ENCODE measurements at places on chromosomes 16 and 17.

DNA sequence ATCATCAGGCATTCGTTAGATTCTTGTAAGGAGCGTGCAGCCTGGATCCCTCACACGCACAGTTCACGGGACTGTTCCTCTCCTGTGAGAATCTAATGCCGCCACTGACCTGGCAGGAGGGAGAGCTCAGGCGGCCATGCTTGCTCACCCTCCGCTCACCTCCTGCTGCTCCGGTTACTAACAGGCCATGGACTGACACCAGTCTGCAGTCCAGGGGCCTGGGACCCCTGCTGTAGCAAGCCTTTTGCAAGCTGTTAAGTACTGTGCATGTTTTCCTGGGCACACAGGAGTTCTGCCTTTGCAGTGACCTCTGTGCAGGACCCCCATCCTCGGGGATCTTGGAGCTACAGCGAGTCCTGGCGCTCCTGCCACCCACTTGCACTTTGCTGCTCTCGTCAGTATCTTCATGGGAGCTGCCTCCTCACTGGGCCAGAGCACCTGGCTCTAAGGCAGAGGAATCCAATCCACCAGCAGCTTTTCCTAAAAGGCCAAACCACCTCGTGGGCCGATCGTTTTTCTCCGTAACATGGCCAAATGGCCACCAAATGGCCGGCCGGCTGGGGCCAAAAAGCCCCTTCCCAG, 230.6 kb downstream of the FOXL1 start:
- DNase-seq = no peak

DNA sequence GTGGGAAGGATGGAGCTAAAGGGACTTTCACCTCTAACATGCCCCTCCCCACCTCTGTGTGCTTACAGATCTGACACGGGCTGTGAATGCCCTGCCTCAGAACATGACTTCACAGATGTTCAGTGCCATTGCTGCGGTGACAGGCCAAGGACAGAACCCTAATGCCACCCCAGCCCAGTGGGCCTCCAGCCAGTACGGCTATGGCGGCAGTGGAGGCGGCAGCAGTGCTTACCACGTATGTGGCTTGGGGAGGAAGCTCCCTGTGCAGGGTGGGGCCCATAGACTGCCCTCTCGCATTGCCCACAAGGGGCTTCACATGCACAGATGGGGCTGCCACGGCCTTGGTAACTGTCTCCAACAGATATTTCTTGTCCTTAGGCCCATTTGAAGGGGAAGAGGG, 11.4 kb downstream of the PROCA1 start:
- DNase-seq = no peak

GRCh38 chr17:9537177-9537776, 38.3 kb downstream of the STX8 start:
- no peak for DNase-seq

DNA sequence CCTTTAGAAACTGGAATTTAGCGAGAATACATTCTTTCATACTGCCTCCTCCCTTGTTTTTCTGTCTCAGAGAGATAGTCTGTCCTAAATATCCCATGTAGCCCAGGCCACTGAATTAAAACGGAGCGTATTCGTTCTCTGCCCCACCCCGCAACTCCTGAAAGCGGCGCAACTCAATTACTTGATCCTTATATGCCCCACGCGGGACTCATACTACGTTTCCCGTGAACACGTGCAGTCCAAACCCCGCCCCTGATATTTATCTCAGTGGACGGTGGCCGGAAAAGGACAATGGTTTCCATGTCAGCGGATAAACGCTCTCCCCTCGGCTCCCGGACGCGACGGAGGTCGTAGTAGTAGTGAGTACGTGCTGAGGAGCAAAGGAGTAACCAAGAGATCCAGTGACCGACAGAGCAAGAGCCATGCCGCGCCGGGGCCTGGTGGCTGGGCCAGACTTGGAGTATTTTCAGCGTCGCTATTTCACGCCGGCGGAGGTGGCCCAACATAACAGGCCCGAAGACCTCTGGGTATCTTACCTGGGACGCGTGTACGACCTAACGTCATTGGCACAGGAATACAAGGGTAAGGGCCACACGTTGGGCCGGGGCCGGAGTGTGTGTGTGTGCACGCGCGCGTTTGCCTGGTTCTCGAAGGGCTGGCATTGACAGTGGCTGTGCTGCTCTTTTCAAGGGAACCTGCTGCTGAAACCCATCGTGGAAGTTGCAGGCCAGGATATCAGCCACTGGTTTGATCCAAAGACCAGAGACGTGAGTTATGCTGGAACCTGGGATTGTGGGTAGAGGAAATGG, at the start of gene CYB5D1:
TSS of gene CYB5D1 (plus strand) at position 291 of the 809 bp plus-strand sequence. CDS start at position 423, 132 bp downstream.
- DNase-seq = peak; percentile 98

- DNase-seq = no peak
Measured at GRCh38 chr16:67767953-67768352, 38.4 kb downstream of the RANBP10 start.

- no peak for DNase-seq
Measured at GRCh38 chr17:68734187-68734900, 133.2 kb upstream of the FAM20A start.

DNA sequence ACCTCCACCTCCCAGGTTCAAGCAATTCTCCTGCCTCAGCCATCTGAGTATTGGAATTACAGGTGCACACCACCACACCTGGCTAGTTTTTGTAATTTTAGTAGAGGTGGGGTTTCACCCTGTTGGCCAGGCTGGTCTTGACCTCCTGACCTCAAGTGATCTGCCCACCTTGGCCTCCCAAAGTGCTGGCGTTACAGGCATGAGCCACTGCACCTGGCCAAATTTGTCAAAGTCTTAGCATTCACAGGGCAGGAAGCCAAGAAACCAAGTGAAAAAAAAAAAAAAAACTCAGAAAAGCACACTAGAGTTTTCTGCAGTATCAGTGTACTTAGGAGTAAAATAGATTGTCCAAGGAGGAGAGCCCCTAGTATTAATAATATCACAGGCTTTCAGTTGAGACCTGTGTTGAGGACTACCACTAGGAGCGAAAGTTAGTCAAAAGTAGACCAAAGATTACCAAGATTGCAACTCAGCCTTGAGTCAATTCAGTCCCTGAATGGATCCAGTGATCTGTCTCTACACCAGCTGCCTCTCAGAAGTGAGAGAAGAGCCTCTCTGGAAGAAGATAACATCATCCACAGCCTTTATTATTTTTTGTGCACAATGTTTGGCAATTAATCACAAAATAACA, 159.7 kb downstream of the CEP112 start:
- no peak for DNase-seq

GRCh38 chr17:50620858-50621257, 13.8 kb upstream of the ABCC3 start:
- no peak for DNase-seq

- no peak for DNase-seq
Measured at GRCh38 chr16:25013751-25014499, 1.2 kb downstream of the ARHGAP17 start.

- no peak for DNase-seq
Measured at GRCh38 chr17:15247891-15248529, 17.1 kb downstream of the PMP22 start.

DNA sequence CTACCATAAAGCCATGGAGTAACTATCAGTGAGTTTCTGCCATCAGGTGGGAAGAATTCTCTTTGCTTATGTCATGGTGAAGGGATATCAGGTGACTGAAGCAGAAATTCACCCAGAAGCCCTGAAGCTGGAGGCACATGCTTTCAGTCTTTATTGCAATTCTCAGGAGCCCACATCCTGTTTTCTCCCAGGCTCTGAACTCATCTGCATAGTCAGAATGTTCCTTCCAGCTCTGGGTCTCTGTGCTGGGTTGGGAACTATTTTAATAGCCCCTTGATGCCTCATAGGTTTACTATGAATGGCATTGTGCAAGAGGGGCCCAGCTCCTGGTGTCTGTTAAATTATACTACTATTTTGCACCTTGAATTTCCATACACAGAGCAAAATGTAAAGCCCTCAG, 198.4 kb upstream of the SOX9 start:
- DNase-seq = no peak

GRCh38 chr17:80761110-80761871, 216.7 kb downstream of the RPTOR start:
- no peak for DNase-seq

- peak; percentile 72 for DNase-seq
Measured at GRCh38 chr17:1764284-1764683, 2.4 kb downstream of the SERPINF1 start.

GRCh38 chr17:39513309-39513708, 52.0 kb downstream of the CDK12 start:
- DNase-seq = no peak

DNA sequence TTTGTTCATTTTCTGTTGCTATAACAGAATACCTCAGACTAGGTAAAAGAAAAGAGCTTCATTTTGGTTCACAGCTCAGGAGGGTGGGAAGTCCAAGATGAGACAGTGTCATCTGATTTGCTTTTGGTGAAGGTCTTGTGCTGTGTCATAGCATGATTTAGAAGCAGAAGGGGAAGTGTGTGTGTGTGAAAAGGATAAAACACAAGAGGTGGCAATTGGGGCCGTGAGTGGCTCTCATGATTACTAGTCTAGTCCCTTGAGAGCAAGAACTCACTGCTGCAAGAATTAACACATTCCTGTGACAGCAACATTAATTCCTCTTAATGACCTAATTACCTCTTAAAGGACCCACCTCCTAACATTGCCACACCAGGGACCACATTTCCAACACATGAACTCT, 8.3 kb downstream of the SLC35G3 start:
- no peak for DNase-seq

GRCh38 chr17:6413065-6413464, 21.9 kb downstream of the AIPL1 start:
- peak; percentile 57 for DNase-seq

GRCh38 chr17:41523787-41524186, 4.3 kb downstream of the KRT19 start:
- DNase-seq = no peak

DNA sequence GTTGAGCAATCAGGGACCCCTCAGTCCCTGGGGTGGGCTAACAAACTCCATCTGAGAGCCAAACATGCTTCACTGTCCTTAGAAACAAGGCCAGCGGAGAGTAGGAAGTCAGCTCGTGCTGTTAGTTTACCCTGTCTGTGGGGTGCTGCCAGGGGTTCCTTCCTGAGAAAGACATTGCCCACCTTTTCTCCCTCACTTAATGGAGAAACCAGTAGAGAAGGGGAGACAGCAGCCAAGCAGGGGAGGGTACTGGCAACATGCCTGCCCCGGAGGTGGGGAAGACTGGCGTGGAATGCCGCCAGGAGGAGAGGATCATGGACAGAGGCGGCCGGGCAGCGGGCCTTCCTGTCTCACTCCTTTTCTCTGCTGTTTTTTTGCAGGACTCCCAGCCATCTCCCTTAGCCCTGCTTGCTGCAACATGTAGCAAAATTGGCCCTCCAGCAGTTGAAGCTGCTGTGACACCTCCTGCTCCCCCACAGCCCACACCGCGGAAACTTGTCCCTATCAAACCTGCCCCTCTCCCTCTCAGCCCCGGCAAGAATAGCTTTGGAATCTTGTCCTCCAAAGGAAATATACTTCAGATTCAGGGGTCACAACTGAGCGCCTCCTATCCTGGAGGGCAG, 19.9 kb downstream of the SP2 start:
- no peak for DNase-seq

DNA sequence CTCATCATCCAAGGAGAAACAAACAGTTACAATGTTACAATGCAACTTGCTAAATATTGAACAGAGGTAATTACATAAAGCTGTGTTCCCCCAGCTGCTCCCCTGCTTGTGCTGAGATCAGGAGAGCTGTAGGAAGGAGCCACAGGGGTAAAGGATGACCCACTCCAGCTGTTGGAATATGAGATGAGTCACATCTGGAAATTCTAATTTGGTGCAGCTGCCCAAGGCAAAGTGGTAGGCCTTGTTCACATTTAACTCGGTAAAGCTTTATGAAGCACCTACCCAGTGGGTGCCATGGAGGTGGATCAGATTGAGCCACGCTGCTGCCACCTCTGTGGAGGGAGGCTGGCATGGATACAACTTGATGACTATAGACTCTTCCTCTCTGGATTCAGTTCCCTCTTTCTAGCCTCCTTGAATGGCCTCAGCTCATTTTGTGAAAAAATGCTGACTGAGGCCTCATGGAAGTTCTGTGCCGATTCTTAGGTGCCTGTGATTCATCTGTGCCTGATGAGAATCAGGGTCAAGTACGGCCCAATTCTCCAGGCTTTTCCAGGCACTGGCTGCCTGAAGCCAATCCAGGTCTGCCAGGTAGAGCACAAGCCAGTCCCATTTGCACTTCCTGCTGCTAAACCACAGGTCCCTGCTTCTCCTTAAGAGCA, 7.4 kb downstream of the ZNF689 start:
- DNase-seq = peak; percentile 24

GRCh38 chr16:24116046-24116776, 139.9 kb upstream of the CACNG3 start:
- peak; percentile 13 for DNase-seq

DNA sequence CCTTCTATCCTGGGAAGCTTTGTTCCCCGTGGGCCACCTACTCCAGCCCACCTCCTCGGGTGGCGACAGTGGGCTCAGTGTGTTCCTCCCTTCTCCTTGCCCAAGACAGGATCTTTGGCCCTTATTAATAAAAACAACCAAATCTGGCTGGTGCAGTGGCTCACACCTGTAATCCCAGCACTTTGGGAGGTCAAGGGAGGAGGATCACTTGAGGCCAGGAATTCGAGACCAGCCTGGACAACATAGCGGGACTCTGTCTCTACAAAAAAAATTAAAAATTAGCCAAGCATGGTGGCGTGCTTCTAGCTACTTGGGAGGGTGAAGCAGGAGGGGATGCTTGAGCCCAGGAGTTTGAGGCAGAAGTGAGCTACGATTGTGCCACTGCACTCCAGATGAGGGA, 42.2 kb downstream of the SOCS1 start:
- DNase-seq = no peak

DNA sequence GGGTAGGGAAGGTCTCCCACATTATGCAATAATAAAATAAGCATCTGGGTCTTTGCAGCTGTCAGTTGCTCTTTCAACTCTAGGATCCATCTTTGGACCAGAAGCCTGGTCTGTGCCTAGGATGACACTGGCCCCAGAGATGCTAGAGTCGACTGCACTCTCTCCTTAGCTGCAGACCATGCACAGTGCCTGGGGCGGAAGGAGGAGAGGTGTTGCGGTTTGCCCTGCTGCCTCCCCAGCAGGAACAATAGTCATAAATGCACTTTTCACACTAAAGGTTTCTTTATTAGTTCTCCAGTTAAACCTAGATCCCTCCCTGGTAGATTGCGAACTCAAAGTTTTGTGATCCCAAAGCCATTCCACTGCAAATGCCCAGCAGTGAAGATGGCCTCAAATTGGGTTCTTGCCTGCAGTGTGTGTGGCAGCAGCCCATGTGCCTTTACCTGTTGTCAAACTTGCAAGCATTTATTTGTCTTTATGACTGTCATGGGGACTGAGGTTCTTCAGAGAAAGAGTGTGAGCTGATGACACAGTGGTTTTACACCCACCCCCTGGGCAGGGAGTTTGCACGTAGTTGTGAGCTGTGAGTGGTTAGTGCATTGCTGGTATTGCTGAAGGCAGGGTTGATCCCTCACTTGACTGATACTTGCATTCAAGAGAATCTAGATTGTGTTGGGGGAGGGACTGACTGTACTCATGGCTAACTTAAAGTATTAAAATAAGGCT, 10.3 kb downstream of the ATXN1L start:
- DNase-seq = no peak

- no peak for DNase-seq
Measured at GRCh38 chr16:85571813-85572619, 41.1 kb upstream of the GSE1 start.

All from eye (tissue), 1 donor.